Ascending aorta (tissue), 2 donors: ENCODE measurements at places on chromosomes 2 and 18.

GRCh38 chr2:70467831-70468779 lies 85.5 kb downstream of the TGFA start:
- DNase-seq, result no peak

DNA sequence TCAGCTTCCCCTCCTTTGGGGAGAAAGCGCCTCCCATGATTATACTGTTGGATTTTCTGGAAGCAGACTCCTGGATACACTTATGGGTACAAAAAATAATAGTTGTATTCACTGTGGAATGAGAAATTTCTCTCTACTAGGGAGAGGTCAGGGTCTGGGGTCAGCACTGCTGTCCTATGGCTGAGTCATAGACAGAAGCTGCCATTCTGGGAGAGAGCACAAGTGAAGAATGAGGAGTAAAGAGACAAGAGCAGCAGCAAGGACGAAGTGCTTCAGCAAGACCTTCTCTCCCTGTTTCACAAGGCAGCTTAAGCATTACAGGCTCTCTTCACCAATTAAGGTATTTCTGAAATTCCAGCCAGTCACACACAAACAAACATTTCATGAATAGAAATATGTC lies 10.1 kb upstream of the UNC80 start:
- no peak for DNase-seq

DNA sequence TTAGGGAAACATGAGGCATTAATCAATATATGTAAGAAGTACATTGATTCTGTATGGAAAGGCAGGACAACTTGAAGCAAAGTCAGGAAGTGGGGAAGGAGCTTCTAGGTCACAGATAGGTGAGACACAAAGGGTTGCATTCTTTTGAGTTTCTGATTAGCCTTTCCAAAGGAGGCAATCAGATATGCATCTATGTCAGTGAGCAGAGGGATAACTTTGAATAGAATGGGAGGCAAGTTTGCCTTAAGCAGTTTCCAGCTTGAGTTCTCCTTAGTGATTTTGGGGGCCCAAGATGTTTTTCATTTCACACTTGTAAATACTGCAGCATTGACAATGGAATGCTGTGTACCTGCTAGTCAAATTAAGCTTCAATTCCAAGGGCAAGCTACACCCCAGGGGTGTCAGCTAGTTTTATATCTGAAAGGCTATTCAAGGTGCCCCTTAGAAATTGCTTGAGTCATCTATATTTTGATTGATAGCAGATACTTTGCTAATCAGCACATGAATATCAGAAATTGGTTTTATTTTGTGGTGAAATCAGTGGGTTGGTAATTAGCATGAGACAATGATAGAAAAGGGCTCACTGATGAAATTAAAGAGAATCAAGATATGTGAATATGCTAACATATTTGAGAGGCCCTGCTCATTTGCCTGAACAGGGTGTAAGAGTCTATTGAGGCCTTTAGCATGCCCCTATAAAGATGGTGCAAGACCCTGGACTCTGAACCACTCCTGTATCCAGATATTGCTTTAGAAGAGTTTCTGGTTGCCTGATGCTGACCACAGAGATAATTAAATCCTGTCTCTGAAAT lies 131.5 kb downstream of the TMEM17 start:
- DNase-seq, result no peak

GRCh38 chr18:13070460-13070859 lies 79.3 kb downstream of the CEP192 start:
- no peak for DNase-seq

GRCh38 chr18:78126536-78126935 lies 853.1 kb upstream of the SALL3 start:
- no peak for DNase-seq

- no peak for DNase-seq
Observed at GRCh38 chr2:28647682-28648081, 103.9 kb upstream of the PPP1CB start.

DNA sequence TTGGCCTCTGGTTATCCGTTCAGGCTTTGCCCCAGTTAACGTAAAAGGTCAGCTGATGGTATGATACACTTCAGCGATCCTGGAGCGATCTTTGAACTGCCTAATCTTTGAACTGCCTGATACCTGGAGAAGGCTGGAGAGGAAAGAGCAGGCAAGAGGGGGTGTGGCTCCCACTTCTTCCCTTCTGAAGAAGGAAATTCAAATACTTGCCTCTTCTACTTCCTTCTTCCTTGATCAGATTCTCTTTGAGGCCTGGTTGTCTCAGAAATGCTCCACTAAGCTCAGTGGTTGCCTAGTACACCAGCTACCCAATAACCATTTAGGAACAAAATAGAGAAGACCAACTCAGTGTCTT lies 619 bp downstream of the GALM start:
- DNase-seq, result no peak

DNA sequence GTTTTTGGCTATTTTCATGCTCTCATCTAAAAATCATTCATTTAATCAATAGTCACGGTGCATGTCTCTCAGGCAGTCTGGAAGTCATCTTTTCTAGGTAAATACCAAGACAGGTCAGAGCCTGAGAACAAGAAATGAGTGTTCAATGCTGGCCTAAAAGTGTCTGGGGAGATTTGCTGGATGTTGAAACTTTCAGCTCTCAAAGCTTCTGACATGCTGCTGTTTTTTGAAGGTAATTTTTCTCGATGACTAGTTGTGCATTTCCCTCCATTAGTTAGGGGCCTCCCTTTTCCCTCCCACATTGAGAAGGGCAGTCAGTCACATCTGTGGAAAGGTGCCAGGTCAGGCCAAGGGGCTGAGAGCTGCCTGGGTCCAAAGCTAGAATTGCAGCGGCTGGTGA lies 115.6 kb downstream of the LPIN1 start:
- no peak for DNase-seq

DNA sequence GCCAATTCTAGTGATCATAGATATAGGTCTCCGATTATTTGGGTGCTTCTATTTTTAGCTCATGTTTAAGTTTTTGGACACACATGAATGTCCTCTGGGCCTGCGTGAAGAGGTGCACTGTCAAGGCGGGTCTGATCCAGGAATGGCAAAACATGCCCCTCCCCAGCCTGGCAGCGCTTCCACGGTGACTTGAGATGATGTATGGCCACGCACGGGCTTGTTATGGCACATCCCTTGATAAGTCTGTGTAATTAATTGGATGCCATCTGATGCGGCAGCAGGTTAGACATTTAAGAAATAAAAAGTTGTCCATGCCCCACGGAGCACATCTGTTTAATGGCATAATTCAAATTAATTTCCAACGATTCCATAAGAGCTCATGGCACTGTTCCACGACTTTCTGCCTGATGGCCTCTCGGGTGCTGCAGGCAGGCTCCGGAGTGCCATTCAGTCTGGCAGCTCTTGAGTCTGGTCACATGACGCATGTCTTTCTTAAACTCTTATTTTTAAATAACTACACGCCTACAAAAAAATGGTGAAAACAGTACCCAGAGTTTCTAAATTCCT lies 151.4 kb downstream of the ACKR3 start:
- DNase-seq, result no peak

DNA sequence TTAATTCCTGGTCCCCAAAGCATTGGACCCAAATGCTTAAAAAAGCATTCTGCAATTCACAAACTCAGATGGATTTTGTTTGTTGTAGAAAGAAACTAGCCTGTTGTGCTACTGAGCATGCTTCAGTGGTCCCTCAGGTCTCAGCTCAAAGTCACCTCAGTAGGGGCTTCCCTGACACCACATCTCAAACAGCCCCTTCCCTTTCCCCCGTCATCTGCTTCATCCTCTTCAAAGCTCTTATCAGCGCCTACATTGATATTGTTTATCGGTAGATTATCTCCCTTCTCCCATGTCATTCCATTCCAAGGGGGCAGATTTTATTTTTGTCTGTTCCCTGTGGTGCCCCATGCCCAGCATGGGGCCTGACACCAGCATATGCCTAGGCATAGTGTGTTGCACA lies 172.9 kb downstream of the CELF4 start:
- DNase-seq, result no peak

DNA sequence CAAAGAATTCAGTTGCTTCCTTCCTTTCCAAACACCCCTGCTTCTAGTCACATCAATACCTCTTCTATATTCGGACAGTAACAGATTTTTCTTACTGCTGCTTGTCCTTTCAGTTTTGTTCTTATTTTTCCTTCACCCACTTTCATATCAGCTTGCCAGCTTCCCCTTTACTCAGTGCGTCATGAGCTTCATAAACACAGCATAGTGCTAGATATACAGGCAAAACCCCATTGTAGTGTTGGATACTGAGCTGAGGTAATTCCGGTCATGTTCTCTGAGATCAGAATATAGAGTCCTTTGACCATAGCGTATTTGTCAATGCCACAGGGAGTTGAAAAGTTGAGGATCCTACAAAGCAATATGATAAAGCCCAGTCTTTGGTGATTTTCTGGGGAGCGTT lies 2.4 kb downstream of the FARP2 start:
- no peak for DNase-seq

DNA sequence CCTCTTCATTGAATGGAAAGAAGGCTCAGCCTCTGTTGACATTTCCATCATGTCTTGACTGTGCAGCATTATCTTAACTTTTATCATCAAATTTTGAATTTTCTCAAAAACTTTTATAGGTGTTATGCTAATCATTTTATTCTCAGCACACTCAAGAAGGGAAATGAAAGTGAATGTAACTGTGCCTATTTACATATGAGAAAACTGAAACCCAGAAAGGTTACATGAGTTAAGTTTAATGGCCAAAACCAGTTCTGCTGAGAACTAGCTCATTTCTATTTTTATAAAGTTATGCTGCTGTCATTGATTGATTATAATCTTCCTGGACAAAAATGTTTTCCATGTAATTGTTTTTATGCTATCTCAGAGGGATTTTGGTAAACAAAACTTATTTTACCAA lies 618.8 kb upstream of the NRXN1 start:
- no peak for DNase-seq

DNA sequence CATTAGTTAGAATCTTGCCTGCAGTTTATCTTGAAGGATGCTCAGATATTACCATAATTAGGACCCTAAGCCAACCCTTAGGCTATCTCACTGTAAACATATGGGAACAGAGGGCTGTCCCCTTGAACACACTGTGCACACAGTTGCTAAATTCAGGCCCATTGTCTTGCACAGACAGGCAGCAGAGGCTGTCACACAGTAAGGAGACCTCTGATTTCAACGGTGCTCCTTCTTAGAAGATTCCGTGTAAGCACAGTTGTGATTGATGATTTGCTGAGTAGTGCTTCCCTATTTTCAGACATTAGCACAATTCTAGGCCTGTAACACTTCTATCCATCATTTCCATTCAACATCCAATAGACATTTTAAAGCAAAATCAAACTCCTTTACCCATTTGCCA lies 108.0 kb downstream of the RNF152 start:
- no peak for DNase-seq

DNA sequence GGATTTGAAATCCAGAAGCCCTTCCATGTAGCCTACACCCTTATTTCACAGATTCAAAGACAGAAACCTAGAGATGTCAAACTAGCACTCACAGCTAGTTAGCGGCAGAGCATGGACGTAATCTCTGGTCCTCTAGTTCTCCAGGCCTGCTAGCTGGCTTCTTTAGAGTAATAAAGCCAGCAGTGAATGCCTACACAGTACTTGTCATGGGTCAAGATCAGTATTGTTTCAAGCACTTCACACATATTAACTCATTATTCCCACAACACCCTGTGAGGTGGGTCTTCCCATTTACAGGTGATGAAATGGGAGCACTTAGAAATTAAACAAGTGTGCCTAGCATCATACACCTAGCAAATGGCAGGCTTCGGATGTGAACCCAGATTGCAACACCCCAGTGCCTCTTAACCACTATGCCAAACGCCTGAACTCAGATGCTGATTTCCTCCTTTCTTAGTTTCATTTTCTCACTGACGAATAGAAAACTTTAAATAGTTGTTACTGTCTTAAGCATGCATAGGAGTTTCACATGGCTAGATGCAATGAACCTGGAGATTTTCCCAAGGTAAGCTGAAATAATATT lies 14.5 kb upstream of the ZBTB14 start:
- no peak for DNase-seq
